GM12865 (cell line): ENCODE measurements at places on chromosomes 2 and 18.
A peak's percentile ranks its signal among the peaks of the same experiment; 100 is the strongest.

GRCh38 chr2:160445673-160446072, 47.9 kb downstream of the RBMS1 start:
- DNase-seq: no peak

- no peak for DNase-seq
Observed at GRCh38 chr2:160936044-160936806, 224.0 kb upstream of the TANK start.

DNA sequence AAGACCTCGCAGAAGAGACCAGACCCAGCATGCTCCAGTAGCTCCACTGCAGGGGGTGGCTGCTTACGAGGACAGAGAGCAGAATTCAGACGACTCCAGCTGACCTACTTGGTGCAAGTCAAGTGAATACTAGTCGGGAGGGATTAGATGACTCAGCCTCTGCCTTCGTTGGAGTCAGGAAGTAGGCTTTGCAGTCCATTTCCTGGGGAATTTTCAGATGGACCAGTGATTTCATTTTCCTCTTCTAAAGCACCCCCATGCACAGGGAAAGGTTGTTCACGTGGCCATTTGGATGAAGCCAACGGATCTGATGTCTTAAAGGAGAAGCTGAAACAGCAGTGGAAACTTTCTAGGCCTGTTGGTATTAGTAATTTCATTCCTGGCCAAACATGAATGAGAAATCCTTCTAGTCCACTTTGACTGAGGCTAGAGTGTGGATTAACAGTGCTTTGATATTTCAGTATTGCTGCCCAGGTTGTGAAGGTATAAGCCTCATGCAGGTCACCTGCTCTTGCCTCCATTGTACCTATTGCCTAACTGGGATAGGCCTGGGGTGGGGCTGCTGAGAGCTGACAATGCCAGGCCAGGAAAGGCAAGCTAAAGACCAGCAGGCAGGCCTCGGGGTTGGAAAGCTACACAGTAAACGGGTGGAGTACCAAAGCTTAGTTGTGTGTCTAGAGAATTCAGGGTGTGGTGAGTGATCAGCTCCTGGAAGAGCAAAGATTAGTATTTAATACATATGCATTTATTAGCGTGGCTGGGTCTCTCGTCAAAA, 117.6 kb upstream of the FOSL2 start:
- peak; percentile 72 for DNase-seq

DNA sequence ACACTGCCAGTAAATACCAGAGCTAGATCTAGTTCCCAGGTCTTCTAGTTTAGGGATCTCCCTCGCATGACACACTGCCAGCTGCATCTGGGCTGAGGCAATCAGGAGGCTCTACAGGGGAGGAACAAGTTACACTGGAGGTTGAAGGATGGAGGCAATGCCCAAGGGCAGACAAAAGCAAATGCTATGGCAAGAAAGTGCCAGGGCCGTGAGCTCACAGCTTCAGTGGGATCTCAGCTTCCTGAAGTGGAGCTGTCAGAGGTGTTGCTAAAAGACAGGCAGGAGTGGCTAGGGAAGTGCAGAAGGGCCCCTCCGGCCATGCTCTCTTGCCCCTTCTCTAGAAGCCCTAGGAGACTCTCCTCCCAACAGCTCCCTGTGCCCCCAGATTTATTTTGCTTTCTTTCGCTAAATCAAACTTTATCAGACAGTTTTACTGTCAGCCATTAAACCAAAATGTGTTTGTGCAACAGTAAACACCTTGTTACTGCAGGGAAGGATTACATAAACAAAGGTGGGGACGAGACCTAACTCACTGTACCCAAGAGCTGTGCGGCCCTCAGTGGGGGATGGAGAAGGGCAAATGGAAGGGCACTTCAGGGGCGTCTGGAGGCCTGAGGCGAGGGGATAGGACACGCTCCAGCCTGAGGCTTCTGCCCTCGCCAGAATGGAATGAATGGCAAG, 39.4 kb upstream of the PKDCC start:
- DNase-seq: no peak

- DNase-seq: no peak
Observed at GRCh38 chr18:12769136-12769535, 66.3 kb downstream of the PSMG2 start.

DNA sequence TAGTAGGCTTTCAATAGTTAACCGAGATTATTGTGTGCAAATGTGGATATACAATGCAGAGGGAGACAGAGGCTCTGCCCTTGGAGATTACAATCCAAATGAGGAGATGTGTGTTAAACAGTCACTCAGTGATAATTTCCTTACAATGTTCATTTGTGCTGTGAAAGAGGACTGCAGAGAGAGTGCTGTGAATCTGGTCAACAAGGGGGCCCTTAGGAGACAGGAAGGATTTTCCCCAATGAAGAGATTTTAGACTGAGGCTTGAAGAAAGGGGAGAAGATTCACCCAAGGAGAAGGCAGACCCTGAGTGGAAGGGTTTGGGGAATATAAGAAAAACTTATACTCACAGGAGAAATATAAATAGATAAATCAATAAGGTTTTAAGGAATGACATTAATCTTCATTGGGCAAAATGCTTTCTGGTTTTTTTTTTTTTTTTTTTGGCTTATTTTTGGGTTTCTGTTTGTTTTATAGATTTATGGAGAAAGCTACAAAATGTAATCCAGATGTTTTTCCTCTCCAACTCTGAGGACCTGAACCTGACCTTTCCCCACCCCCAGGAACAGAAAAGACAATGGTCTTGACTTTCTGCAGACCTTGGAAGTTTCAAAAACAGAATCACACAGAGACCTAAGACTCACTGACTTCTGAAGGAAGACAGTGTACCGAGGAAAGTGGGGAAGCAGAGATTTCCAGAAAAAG, 151.3 kb upstream of the SERPINE2 start:
- no peak for DNase-seq

DNA sequence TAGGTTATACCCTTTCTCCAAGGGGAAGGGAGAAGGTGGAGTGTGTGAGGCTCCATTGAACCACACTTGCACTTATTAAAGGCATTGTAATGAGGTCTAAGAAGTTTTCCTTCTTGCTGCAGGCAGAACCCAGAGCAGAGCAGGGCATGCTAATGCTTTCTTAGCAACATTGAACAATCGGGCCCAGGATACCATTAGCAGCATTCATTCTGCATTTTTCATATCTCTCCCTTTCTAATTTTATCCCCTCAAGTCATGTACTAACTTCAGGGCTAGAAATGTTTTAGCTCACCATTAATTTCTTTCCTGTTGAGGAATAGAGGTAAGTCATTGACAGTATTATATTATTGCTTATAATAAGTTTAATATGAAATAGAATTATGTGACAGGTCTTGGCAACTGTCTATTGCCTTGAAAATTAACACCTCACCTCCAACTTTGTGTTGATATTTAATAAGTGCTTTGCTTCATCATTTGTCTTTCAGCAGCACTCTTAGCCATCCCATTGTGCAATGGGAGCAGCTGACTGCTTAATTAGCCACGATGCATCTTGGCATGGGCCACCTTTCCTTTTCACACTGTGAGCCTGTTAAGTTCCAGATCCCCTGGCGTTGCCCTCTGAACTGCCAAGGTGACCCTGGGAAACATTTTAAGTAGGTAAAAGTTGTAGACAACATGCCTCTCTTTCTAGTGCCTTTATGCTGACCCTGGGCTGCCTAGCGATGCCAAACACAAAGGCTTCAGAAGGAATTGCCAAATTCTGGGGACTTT, 300.8 kb upstream of the MEX3C start:
- DNase-seq: no peak

DNA sequence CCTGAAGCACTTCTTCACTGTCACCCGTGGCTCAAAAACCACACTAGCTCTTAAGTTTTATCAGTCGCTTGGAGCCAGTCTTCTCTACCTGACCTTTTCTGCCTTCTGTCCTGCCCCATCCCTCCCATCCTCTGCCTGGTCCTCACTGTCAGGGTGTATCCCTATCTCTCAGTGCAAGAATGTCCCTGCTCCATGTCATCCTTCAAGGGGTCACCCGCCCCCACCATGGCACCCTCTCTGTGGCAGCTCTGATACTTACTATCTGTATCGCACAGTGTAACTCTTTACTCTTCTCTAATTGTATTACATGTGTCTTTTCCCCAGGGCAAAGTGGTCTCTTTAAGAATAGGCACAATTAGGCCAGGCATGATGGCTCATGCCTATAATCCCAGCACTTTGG, 4.4 kb downstream of the VAMP5 start:
- DNase-seq: no peak

DNA sequence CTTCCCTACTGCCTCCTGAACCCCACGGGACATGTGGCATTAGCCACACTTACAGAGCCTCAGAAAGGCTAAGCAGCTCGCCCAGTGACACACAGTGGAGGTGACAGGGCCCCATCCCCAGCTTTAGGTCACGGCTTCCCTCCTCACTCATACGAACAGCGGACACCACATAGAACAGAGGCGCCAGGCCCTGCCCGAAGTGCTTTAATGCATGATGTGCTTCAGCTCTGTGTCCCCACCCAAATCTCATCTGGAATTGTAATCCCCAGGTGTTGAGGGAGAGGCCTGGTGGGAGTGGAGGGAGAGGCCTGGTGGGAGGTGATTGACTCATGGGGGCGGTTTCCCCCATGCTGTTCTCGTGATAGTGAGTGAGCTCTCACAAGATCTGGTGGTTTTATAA, 135.3 kb downstream of the PTGR3 start:
- DNase-seq: no peak

DNA sequence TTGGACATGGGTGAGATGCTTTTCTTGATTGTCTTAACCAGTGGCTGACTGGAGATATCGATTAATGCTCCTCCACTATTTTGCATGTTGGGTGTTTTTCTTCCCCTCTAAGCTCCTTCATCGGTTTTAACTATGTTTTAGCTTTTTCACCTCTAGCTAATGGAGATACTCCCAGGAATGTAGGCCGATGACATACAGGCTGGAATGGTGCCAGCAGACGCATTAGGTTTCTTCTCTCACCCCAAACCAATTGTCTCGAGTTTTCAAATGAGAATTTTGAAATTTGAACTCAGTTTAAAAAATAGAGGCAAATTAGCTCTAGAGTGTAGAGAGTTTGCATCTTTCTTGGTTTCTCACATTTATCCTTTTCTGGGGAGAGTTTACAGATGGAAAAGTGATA, 247.6 kb downstream of the RPRM start:
- no peak for DNase-seq

- no peak for DNase-seq
Observed at GRCh38 chr2:131509615-131510014, 17.4 kb upstream of the MZT2A start.

GRCh38 chr2:146226077-146226476, 1618.8 kb upstream of the ACVR2A start:
- no peak for DNase-seq

- DNase-seq: peak; percentile 8
Observed at GRCh38 chr18:79524181-79525078, 128.7 kb downstream of the NFATC1 start.

DNA sequence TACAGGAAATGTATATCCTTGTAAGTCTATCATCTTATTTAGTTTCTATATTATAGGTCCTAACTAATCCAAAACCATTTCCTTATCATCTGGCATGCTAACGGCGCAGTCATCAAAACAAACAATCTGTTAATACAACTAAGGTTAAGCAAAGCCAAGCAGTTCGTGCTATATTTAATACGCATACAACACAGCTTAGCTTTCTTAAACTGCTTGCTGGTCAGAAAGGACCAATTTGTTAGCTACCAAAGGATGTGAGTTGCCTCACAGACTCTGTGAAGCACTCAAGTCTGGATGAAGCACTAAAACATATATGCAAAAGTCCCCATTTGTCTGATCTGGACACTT, 67.0 kb downstream of the ZEB2 start:
- no peak for DNase-seq

GRCh38 chr2:10412380-10412779, 35.7 kb downstream of the ODC1 start:
- peak; percentile 73 for DNase-seq

DNA sequence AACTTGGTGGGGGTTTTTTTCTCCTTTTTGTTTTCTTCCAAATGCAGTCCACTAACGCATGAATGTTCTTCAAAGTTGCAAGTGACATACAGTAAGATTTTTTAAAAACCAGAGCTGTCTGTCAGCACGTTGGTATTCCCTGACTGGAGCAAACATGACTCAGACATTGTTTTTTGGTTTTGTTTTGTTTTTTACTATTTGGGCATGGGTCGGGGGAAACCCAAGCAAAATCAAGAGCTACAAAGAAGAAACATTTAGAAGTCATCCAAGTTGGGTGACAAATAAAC, 726 bp upstream of the CCDC88A start:
- no peak for DNase-seq

GRCh38 chr2:109457794-109458193, 156.0 kb downstream of the SEPTIN10 start:
- peak; percentile 38 for DNase-seq

- no peak for DNase-seq
Observed at GRCh38 chr18:49648811-49649210, 87.0 kb downstream of the LIPG start.

DNA sequence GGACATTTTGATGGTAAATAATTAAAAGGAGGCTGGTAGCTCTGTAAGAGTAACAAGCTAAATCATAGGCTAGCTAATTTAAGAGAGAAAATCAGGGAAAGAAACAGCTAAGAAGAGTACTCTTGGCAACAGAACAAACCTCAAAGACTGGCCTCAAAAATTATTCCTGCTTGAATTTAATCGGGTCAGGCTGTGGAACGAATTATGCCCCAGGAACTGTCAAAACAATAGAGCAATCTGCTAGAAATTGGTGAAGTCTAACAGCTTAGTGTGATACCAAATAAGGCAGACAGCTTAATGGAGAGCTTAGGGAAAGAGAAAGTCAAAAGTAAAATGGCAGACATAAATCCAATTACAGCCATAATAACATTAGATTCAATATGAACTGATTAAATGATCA, 215.7 kb downstream of the MREG start:
- no peak for DNase-seq

GRCh38 chr2:190840569-190841172, 40.0 kb upstream of the GLS start:
- no peak for DNase-seq

DNA sequence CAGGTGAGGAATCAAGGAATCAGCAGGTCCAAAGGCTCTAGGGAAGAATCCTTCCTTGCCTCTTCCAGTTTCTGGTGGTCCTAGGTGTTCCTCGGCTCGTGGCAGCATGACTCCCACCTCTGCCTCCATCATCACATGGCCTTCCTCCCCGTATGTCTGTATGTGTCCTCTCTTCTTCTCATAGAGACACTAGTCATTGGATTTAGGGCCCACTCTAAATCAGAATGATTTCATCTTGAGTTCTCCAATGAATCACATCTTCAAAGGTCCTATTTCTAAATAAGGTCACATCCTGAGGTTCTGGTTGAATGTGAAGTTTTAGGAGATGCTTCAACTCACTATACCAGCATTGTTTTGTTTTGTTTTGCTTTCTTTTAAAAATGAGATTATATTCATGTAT, 11.1 kb upstream of the AGFG1 start:
- no peak for DNase-seq

DNA sequence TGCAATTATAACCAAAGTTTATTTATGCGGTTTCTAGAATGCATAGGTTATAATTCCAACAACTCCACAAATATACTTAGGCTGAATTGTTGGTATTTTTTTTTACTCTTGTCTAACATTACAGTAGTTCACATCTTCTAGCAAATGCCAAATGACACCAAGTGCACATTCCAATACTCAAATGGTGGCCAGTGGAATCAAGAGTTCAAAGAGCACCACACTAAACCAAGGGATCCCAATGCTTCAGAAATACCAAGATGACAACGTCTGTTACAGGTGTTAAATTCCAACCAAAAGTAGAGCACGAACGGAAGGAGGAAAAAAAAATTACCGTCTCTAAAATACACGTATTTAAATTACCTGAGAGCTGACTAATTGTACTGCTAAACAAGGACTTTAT, 136.2 kb downstream of the TMEM247 start:
- no peak for DNase-seq
